ENCODE measurements at places on chromosomes 2 and 18.

GRCh38 chr2:100391735-100392515 is 25.5 kb downstream of the CHST10 start:
- DNase-seq = no peak

DNA sequence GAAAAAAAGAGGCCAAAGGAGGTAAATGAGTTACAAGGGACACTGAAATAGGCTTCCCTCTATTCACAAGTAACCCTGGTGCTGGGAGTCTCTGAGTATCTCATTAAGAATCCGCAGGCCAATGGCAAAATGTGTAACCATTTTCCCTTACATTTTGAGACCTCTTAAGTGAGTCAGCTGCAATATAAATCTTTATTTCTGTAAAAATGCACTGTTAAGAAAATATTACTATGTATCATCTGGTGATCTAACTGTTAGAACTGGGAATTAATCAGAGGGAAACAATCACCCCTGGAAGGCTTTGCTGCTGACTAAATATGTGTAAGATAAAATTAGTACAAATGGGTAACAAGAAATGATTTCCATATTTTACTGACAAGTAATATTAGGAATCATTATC is 483.1 kb upstream of the CHST9 start:
- no peak for DNase-seq

- DNase-seq = no peak
Measured at GRCh38 chr18:23738575-23738974, 49.3 kb downstream of the LAMA3 start.

- DNase-seq = no peak
Measured at GRCh38 chr2:224416656-224417360, 14.9 kb upstream of the FAM124B start.

DNA sequence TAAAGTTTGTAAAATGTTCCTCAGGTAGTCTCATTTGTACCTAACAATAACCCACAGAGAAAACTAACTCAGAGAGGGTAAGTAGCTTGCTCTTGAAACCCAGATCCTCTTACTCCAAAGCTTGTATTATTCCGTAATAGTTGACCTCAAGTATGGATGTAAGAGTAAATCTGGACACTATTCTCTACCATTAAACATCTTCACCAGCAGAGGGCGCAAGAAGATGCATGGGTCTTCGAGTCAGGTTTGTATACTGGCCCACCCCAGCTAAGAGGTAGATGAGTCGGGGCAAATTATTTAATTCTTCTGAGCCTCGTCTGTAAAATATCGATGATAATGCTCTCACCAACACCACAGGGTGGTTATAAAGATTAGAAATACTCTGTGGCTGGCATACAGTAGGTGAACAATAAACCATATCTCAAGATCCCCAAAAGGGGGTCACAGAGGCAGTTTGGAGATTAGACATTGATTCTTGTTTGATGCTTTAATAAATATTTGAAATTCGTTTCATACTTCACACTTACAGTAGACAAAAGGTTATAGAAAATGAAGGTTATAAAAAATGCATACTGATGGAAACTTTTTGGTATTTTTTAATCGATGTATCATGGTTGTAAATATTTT is 3.5 kb upstream of the CABLES1 start:
- DNase-seq = peak; percentile 57

DNA sequence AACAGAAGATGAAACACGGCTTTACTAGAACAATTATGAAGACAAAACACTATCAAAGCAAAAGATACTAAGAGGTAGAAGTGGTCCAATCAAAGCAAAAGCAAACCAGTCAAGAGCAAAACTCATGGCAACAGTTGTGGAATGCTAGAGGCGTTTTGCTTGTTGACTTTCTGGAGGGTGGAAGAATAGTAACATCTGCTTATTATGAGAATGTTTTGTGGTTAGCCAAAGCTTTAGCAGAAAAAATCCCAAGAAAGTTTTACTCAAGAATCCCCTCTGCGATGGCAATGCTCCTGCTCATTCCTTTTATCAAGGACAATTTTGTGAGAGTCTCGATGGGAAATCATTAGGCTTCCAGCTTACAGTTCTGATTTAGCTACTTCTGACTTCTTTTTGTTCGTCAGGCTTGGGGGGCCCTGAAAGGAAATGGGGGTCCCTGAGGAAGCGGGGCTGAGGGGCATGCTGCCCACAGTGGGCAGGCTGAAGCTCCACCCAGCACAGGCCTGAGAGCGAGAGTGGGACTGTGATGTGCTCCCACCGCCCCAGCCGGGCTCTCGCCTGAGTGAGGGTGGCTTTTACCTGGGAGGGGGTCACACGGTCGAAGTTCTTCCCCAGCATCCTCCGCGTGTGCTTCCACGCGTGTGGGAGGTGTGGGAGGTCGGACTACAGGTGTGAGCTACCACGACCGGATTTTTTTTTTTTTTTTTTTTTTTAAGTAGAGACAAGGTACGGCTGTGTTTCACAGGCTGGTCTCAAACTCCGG is 49.0 kb upstream of the MC4R start:
- DNase-seq = no peak

DNA sequence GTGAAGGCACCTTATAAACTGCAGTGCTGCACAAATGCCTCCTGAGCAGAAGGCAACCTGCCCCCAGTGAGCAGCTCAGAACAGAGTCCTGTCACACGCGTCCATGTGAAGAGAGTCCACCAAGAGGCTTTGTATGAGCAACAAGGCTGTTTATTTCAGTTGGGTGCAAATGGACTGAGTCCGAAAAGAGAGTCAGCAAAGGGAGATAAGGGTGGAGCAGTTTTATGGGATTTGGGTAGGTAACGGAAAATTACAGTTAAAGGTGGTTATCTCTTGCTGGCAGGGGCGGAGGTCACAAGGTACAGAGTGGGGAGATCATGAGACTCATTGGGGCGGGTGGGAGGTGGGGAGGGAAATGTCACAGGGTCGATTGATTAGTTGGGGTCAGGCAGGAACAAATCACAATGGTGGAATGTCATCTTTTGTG is 53.4 kb upstream of the RALBP1 start:
- DNase-seq = no peak

DNA sequence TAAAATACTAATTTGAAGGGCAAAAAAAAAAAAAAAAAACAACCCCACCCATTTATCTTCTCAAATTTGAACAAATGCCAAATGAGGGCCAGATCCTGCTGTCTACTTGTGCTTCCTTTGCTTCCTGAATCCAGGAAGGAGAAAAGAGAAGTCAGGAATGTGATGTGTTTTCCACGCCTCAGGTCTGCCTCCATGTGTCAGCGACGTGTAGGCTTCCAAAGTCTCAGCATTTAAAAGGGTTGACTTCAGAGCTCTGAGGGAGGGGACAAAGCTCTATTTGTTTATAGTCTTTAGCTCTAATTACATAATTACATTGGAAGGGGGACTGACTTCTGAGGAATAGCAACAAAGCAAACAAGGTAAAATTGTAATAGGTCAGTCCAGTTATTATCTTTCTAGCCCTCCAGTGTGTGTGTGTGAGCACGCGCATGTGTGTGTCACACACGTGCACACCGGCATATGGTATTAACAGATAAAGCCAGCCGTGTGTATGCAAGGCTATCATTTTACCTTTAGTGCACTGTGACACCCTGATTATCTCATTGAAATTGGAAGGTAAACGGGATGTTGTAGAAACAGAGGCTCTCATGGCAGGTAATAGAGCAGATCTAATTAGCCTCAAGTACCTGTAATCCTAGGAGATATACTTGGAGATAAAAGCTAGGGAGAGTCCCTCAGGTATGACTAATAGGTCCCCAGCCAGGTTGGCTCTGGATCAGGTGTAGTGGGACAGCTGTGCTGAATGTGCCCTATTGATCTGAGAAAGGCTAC is 911.4 kb upstream of the ZEB2 start:
- DNase-seq = peak; percentile 11

DNA sequence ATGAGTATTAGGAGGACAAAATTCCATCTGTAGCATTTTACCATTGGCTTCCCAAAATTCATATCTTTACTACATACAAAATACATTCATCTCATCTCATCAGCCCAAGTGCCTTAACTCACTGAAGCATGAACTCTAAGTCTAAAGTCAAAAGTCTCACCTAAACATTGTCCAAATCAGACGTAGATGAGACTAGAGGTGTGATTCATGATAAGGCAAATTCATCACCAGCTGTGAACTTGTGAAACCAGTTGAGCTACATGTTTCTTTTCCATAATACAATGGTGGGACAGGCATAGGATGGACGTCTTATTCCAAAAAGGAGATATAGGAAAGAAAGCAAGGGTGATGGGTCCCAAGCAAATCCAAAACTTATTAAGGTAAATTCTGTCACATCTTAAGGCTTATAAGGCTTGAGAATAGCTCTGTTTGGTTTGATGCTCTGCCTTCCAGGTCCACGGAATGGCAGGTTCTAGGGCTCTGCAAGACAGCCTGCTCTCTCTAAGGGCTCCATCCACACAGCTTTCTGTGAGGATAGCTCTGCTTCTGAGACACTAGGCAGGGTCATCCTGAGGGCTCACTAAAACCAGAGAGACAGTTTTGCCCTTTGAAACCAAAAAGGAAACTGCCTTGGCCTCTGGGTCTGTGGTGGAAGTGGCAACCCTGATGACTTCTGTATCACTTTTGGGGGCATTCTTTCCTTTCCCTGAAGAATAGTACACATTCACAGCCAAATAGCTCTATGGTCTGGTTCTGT is 9.6 kb downstream of the IFIH1 start:
- DNase-seq = no peak

All from COLO829 (cell line).